Effector CD4-positive, alpha-beta T cell (primary cell): ENCODE measurements at places on chromosomes 16 and 17.

DNA sequence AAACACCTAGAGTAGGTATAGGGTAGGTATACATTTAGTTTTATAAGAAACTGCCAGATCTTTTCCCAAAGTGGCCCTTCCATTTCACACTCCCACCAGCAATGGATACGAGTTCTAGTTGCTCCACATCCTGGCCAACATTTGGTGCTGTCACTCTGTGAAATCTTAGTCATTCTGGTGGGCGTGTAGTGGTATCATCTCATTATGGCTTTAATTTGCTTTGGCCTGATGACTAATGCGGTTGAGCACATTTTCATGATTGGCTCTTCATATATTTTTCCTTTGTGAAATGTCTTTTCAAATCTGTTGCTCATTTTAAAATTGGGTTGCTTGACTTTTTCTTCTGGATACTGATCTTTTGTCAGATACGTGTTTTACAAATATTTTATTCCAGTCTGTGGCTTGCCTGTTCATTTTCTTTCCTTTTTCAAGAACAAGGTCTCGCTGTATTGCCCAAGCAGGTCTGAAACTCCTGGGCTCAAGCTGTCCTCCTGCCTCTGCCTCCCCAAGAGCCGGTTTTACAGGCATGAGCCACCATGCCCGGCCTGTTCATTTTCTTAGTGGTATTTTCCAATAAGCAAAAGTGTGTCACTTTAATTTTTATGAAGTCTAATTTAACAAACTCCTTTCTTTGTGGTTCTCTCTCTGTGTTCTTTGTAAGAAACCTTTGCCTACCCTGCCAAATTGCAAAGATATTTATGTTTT lies 192.4 kb downstream of the SEC14L1 start:
- no peak for DNase-seq

DNA sequence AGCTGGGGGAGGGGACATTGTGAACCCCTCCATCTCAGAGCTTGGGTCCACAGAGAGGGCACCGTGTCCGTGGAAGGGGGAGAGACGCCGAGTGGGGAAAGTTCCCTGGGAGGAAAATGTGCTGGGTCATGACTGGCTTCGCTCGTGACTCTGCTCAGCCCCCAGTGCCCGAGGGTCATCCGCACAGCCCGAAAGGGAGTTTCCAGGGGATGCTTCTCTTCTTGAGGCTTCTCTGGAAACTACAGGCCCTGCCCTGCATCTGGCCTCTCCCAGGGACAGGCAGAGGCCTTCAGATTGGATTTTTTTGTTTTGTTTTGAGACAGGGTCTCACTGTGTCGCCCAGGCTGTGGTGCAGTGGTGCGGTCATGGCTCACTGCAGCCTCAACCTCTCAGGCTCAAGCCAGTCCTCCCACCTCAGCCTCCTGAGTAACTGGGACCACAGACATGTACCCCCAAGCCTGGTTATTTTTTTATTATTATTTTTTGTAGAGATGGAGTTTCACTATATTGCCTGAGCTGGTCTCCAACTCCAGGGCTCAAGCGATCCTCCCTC lies 9.8 kb upstream of the GSE1 start:
- DNase-seq: no peak

DNA sequence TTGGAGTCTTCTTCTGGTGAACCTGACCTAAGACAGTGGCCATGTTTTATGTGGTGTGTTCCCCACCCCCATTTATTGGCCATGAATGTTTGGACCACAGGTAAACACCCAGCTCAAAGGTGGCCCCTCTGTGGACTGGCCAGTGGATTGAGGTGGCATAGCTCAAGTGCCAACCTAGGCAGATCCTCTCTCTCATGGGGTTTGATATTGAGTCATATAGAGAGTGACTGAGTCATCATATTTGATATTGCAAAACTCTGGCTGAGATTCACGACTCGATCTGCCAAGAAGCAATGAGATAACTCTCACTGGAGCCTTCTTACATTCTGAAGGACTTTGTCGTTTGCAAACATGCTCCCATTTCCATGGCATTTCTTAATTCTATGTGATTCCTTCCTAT lies 10.5 kb upstream of the TEKT3 start:
- DNase-seq: no peak

DNA sequence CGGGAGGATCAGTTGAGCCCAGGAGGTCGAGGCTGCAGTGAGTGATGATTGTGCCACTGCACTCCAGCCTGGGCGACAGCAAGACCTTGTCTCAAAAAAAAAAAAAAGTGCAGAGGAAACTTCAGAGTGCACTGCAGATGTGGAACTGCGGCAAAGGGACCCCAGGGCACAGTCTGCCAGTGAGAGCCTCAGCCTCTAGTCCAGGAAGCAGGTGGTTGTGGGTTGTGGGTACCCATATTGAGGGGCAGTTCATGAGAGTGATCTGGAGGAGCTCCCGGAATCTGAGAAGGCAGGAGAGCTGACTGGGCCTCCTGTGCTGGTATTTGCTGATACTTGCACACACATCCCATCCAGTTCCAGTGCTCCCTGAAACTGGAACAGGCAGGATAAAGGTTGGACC lies 13.1 kb downstream of the FOXN1 start:
- DNase-seq: no peak

DNA sequence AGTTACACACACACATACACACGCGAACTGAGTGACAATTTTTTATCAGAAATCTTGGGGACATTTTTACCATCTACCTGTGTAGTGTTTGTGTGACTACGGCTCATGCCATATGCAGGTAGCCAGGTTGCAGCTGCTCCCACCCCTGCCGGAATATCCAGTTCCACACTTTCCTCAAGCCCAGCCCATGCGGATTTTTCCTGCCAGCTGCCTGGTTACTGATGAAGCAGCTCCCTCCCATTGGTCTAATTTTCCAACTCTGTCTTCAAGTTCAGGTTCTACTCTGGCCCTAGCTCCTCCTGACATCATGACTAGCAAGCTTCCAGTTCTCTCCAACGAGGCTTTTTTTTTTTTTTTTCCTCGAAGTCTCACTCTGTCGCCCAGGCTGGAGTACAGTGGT lies 4.8 kb downstream of the GSG1L2 start:
- DNase-seq: no peak

- DNase-seq: no peak
Measured at GRCh38 chr16:59411961-59412841, 678.1 kb upstream of the GOT2 start.

- DNase-seq: no peak
Measured at GRCh38 chr17:63611354-63611753, 10.7 kb downstream of the TACO1 start.

DNA sequence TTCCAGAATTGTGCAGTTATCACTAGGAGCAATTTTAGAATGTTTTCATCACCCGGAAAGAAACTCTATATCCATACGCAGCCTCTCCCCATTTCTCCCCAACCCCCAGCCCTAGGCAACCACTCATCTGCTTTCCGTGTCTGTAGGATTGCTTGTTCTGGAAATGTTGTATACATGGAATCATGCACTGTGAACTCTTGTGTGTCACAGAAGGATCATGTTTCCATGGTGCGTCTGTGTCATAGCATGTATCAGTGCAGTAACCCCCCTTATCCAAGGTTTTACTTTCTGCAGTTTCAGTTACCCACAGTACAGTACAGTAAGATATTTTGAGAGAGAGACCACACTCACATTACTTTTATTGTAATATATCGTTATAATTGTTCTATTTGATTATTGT lies 299.4 kb downstream of the CPPED1 start:
- no peak for DNase-seq

- no peak for DNase-seq
Measured at GRCh38 chr16:88045820-88046303, 94.6 kb downstream of the BANP start.

GRCh38 chr16:55701442-55702319 lies 45.9 kb downstream of the SLC6A2 start:
- no peak for DNase-seq

- peak; percentile 14 for DNase-seq
Measured at GRCh38 chr17:21573961-21574610, 118.2 kb upstream of the KCNJ18 start.

DNA sequence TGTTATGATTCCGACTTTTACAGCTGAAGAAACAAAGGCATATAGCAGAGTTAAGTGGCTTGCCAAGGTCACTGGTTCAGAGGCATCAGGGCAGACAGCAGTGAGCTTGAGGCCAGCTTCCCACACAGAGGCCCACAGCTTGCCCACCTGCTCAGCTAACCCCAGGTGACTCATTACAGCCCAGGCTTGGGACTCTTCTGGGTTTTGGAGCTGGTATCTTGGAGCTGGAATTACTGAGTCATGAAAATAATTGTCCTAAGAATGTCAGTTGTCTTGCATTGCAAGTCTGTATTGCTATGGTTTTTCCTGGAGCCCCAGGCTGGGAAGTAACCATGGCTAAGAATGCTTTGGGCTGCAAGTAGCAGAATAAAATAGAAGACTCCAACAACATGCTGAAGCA lies 32.4 kb upstream of the IRX3 start:
- DNase-seq: no peak

GRCh38 chr17:12007466-12007865 lies 10.2 kb upstream of the ZNF18 start:
- no peak for DNase-seq

DNA sequence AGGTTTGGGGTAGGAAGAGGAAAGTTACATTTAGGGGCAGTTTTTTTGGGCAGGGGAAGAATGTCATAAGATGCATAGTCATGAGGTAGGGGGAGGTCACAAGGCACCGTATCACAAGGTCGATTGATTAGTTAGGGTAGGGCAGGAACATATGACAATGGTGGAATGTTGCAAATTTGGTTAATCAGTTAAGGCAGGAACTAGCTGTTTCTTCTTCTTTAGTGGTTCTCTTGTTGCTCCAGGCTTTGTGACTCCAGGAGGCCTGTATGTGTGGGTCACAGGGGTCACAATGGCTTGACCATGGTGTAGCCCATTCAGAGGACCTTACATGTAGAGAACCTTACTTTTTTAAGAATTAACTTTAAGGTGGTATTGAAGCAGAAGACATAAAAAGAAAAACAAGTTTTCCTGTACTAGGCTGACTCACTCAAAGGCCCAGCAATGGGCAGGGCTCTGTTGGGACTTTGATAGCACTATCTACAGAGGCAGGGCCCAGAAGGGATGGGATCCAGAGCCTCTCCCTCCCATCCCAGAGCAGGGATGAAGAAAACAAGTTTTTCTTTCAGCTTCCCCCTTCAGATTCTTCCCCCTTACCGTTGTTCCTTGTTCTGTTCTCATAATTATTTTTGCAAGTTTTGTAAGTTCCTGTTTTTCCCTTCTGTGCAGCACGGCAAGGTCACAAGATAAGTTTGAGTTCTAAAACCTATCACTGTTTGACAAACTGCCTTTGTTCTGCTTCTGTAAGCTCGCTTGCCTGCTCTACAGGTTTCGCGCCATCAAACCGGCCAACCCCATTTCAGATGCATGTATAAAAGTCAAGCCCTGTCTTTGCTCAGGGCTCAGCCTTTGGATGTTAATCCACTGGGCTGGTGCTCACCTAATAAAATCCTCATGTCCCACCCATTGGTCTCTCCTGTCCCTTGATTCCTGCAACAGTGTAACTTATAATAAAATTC lies 45.8 kb upstream of the ATF7IP2 start:
- DNase-seq: no peak

GRCh38 chr17:67223924-67224323 lies 21.1 kb downstream of the HELZ start:
- no peak for DNase-seq

DNA sequence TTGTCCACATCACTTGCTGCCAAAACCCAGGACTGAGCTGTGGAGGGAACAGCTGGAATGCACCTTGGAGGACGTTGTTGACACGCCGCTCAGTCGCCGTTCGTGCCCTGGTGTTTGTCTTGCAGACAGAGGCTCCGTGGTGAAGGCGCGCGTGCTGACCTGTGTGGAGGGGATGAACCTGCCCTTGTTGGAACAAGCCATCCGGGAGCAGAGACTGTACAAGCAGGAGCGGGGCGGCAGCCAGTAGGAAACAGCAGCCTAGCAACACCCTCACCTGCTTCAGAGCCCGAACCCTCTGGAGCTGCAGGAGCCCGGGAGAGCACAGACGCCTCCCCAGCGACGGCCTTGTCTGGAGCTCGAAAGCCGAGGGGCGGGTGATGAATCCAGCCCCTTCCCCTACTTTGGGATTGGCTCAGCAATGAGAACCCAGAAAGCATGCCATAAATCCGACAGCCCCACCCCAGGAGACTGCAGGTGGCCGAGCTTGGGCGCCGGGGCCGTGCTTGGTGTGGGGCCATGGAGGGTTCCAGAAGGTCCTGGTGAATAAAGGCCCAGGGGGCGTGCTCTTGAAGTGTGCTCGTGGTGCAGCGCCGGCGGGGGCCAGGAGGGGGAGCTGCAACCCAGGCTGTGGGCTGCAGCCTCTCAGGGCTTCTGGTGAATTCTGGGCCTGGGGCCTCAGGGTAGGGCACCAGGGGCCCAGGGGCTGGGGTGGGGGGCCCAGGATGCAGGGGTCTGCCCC lies 470 bp upstream of the CDK3 start:
- peak; percentile 54 for DNase-seq

DNA sequence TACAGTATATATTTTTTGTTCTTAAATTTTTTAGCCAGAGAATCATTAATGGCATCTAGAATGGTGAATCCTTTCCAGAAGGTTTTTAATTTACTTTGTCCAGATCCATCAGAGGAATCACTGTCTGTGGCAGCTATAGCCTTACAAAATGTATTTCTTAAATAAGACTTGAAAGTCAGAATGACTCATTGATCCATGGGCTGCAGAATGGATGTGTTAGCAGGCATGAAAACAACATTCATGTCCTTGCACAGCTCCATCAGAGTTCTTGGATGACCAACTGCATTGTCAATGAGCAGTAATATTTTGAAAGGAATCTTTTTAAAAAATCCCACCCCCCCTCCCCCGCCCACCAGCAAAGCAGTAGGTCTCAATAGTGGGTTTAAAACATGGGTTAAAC lies 51.4 kb downstream of the CACNG1 start:
- DNase-seq: no peak

GRCh38 chr17:74325376-74325742 lies 667 bp upstream of the KIF19 start:
- no peak for DNase-seq

- no peak for DNase-seq
Measured at GRCh38 chr17:78958641-78959127, 21.0 kb downstream of the LGALS3BP start.

DNA sequence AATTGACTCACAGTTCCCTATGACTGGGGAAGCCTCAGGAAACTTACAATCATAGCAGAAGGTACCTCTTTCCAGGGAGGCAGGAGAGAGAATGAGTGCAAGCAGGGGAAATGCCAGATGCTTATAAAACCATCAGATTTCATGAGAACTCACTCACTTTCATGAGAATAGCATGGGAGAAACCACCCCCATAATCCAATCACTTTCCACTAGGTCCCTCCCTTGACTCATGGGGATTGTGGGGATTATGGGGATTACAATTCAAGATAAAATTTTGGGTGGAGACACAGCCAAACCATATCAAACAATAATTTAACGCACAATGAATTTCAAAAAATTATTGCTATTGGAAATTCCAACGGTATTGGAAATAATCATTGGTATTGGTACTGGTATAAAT lies 15.1 kb downstream of the ABCA9 start:
- no peak for DNase-seq
